ENCODE measurements at places on chromosomes 4 and X.

- no peak for DNase-seq
Measured at GRCh38 chr4:3674479-3674851, 91.7 kb upstream of the ADRA2C start.

- DNase-seq, result peak; percentile 4
Measured at GRCh38 chrX:118862091-118862490, 38.5 kb downstream of the ZCCHC12 start.

GRCh38 chr4:27701606-27702005 is 841.0 kb downstream of the STIM2 start:
- peak; percentile 16 for DNase-seq

- DNase-seq, result no peak
Measured at GRCh38 chrX:20437683-20438082, 171.0 kb upstream of the RPS6KA3 start.

DNA sequence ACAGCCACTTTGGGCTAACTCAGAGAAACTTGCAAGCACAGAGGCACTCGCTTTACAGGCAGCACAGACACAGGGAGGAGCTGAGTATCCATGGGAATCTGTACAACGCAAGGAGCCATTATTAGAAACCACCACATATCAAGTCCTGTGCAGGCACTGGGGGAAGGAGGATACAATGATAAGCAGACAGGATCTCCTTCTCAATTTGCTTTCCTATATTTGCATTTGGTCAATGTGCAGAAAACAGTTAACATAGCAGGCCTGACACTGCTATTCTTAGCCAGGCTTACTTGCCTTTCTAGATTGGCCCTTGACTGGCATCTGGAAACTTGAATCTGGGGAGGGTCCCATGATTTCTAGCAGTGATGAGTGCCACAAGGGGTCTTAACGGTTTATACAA is 65.8 kb downstream of the TEC start:
- no peak for DNase-seq

DNA sequence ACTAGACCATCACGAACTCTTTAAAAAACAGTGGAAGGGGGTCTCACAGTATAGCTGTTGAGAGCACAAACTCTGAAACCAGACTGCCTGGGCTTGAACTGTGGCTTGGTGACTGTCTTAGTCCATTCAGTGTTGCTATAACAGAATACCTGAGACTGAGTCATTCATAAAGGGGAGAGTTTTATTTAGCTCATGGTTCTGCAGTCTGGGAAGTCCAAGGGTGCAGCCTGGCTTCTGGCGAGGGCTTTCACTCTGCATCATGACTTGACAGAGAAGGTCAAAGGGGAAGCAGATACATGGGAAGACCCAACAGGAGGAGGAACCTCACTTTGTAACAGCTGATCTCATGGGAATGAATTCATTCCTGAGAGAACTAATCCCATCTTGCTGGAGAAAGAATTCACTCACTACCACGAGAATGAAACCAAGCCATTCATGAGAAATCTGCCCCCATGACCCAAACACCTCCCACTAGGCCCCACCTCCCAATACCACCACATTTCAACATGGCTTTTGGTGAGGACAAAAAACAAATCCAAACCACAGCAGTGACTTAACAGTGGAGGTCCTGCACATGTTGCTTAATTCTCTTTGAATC is 116.7 kb upstream of the STOX2 start:
- DNase-seq, result no peak

- DNase-seq, result no peak
Measured at GRCh38 chr4:184804621-184805020, 21.1 kb downstream of the ACSL1 start.

- DNase-seq, result no peak
Measured at GRCh38 chr4:163614866-163615265, 120.4 kb downstream of the TMA16 start.

GRCh38 chrX:134244043-134244442 is 7.1 kb downstream of the CCDC160 start:
- DNase-seq, result no peak

DNA sequence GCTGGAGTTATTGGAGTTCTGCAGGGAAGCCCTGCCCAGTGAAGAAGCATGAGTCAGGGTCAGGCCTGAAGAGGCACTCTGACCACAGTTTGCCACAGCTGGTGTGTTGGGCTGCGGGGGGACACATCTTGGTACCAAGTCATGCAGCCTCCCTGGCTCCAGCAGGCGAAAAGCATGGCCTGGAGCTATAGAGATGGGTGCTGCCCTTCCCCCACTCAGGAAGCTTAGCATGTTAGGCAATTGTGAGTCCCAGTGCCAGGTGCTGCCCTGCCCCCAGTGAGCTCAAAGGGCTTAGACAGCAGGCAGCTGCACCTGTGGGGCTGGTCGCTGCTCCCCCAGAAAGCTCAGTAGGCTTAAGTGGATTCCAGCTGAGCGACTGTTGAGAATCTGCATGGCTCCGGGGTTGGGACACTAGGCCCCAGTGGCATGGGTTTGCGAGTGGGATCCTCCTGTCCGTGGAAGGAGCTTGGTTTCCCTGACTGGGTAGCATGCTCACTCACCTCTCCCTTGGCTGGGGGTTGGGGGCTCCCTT is 755.5 kb downstream of the GLUD2 start:
- peak; percentile 23 for DNase-seq

GRCh38 chrX:3280706-3281105 is 65.7 kb downstream of the MXRA5 start:
- DNase-seq, result no peak

GRCh38 chrX:142977128-142977914 is 48.4 kb upstream of the SPANXN4 start:
- no peak for DNase-seq

DNA sequence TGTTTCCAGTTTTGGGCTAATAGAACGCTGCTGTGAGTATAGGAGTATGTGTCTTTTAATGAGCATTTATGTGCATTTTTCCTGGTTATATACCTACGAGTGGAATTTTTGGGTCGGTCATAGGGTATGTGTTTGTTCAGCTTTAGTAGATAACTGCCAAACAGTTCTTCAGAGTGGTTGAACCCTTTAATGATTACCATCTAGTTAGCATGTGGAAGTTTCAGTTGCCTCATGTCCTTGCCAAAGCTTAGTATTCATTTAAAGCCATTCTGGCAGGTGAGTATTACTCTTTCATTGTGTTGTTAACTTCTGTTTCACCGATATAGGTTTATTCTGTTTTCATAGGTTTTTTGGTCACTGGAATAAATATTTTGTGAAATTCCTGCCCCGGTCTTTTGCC is 229.1 kb downstream of the ARHGAP10 start:
- DNase-seq, result no peak

- DNase-seq, result peak; percentile 24
Measured at GRCh38 chr4:150325872-150326271, 247.6 kb downstream of the DCLK2 start.

GRCh38 chr4:169998981-169999380 is 27.2 kb downstream of the MFAP3L start:
- DNase-seq, result peak; percentile 2

Measured in NCI-H69 (cell line).